ENCODE measurements at places on chromosomes 6 and 20.

- no peak for DNase-seq
Measured at GRCh38 chr6:158737710-158738615, 81.2 kb downstream of the EZR start.

- peak; percentile 20 for DNase-seq
Measured at GRCh38 chr6:163083141-163083540, 331.4 kb upstream of the QKI start.

DNA sequence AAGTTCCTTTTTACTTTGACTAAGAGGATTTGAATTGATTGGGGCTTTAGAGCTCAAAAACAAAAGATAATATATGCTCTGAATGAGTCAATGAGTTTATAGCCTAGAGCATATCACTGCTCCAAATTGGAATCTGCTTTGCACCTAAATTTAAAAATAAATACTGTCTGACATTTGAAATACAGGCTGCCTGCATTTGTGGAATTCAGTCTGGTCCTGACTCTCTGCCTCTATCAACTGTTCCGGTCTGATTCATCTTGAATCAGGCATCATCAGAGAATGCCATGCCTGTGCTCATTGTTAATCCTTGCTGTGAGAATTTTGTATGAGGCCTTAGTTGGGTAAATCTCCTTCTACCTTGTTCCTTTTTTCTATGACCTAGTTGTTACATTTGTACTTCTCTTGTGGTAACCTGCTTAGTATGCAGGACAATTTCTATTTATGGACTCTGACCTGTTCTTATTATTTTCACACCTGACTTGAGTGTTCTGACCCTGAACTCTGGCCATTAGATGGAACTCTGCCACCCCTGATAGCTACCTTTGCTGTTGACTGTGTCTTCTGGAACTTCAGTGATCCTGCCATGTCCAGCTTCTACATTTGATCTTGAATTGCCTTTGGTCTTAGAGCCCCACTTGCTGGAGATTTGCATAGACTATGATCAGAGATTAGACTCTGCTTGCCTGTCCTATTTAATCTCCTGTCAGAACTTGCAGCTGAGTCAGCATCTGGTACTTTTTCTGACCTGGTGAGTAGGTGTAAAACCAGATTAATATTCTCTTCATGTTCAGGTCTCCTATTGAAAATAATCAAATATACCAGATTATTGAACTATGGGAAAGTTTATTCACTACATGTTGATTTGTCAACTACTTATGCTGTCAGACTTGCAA is 442.7 kb upstream of the HS3ST5 start:
- DNase-seq: no peak

DNA sequence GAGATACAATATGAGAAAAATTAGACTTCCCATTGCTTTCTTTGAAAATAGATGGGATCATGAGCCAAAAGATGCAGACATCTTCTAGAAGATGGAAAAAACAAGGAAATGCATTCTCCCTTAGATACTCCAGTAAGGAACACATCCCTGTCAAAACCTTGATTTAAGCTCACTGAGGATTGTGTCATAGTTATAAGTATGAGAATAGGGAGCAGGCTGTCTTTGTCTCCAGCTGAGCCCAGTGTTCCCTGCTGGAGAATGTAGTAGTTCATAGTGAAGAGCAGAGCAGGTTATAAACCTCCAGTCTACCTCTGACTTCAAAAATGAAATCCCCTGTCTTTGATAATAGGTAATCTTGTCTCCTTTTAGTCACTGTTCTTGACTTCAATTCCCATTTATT is 589.9 kb downstream of the PHF3 start:
- no peak for DNase-seq

DNA sequence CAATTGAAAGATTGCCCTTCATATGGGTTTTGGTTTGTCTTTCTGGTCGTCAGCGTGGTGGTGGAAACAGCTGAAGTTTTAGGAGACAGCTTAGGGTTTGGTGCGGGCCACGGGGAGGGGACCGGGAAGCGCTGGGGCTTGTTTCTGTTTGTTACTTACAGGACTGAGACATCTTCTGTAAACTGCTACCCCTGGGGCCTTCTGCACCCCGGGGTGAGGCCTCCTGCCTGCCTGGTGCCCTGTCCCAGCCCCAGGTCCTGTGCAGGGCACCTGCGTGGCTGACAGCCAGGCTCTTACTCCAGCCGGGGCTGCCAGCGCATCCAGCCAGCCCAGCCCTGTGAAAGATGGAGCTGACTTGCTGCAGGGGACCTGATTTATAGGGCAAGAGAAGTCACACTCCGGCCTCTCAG is 22.8 kb downstream of the NPEPL1 start:
- no peak for DNase-seq

DNA sequence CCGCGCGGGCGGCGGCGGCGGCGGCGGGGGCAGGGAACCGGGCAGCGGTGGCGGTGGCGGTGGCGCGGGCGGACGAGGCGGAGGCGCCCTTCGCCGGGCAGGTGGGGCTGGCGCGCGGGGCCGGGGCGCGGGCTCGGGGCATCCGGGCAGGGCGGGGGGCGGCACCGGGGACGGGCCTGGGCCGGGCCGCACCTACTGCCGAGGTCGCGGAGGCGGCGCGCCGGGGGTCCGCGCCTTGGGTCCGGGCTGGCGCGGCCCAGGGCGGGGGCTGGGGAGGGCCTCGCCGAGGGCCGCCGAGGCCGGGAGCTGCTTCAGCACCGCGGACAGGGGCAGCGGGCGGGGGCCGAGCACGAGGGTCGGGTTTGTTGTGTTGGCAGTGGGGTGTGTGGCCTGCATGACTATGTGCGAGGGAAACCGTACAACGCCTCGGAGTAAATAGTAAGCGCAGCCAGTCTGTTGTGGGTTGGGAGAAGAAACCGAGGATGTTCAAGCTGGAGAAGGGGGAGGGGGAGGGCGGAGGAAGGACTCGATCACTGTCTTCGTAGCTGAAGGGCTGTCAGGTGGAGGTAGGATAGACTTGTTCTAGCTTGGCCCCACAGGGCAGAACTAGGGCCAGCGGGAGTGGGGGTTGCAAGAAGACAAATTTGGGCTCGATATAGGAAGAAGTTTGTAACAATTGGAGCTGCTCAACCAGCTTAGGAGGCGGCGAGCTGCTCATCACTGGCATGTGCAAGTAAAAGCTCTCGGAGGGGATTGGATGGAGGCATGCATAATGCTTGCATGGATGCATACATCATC is 593 bp downstream of the MMP24 start:
- DNase-seq: no peak

- DNase-seq: no peak
Measured at GRCh38 chr6:3571250-3571681, 114.4 kb upstream of the SLC22A23 start.

- DNase-seq: no peak
Measured at GRCh38 chr6:162313922-162314660, 413.5 kb downstream of the PRKN start.

DNA sequence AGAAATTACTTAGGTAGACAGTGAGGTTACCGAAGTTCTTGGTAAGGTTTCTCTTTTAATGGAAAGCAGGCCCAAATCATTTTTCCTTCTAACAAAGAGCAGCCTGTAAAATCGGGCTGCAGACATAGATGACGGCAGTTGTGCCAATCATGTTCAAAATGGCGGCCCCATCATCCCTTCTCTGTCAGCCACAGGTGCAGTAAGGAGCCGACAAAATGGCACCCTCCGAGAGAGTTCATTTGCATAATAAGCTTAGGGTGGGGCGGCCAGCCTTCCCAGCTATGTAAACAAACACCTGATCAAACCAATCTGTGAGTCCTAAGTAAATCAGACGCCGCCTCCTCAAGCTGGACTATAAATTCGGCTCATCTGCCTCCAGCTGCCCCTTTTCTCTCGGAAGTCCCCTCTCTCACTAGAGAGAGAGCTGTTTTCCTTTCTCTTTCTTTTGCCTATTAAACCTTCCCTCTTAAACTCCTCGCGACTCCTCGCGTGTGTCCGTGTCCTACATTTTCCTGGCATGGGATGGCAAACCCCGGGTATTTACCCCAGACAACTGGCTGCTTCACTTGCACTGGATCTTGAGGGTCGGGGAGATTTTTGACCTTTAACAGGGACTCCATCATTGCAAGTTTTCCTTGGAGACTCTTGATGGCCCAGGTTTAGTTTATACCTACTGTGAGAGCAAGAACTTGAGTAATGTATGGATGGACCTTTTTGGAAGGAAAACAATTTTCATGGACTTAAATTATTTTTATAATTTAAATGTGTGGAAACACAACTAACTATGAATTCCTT is 8.9 kb upstream of the DDR1 start:
- DNase-seq: no peak

DNA sequence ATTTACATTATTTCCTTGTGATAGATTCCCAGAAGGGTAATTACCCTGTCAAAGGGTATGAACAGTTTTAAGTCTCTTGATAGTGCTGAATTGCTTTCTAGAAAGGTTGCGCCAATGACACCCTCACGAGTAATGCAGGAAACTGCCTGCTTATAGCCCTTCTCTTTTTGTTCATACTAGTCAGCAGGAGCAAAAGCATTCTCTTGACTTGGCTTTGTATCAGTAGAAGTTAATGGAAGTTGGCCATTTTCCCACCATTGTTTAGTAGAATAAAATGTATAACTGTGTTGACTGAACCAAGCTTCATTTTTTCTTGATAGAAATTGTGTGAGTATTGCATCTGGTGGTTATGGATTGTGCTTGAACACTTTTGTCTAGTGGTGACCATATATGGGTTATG is 100.1 kb downstream of the FARS2 start:
- no peak for DNase-seq

DNA sequence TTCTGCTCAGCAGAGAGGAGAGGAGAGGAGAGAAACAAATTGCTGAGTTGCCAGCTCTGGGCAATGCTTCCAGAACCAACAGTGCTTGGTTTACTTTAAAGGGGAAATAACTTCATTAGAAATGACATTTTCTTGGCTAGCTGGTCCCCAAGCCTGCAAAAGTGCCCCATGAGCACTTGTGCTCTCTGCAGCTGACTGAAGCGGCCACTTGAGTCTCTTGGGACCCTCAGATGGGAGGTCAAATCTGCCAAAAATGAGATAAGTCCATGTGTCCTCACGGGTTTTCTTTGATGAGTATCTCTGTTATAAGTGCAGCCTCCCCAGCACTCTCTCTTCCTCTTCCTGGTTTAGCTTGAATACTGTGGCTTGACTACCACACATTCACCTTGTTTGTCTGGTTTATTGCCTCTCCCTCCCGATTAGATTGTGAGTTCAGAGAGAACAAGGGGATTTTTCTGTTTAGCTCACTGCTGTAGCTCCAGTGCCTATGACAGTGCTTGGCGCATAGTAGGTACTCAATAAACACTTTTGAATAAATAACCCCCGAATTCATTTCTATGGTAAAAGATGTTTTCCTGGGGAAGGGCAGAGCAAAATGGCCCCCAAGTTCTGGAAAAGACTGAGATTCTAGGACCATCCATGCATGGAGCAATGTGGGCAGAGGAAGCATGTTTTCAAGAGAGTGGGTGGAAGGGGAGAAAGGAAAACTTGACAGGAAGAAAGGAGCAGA is 7.0 kb upstream of the RIN2 start:
- no peak for DNase-seq

DNA sequence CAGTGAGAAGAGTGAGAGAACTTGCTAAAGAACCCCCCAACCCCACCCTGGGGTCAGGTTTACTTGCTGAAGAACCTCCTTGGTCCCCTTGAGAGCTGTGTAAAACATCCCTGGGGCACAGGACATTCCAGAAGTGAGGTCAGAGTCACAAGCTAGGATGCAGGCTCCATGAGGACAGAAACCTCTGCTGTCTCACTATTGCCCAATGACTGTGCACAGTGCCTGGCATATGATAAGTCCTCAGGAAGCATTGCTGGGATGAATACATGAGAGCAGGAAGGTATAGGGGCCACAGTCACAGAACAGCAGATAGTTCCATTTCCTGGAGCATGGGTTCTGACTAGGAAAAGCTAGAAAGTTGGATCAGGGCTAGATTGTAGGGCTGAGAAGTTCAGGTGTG is 18.4 kb downstream of the NT5E start:
- DNase-seq: no peak

- no peak for DNase-seq
Measured at GRCh38 chr20:18909254-18909653, 95.7 kb downstream of the SCP2D1 start.

DNA sequence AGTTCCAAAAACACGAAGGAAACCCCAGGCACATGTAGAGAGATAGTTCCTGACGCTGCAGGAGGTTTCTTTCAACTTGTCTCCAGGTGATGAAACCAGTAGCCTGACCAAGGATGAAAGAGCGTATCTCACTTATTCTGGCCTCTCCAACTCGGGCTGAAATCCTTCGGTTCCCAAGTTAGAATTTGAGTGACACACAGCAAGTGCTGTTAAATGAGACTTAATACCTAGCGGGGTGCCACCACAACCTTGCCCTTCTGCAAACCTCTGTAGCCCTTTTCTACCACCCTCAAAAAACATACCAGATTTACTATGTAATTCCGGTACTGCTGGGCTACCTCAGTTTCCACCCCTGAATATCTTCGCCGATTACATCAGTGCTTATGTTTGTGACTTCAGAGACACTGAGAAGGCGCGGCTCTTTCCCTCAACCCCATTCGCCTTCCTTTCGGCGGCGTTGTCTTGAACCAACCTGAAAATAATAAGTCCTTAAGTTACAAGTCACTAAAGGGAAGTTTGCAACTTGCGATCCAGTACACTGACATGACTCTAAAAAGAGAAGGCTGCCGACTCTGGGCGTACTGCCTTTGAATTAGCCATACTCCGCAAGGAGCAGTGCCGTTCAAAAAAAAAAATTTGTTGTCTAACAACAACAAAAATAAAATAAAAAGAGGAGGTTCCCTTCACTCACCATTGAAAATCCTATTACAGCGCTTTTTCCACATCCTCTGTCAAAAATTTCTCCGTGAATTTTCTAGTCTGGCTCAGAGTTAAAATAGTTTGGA is 194.9 kb upstream of the ZNF184 start:
- DNase-seq: no peak

DNA sequence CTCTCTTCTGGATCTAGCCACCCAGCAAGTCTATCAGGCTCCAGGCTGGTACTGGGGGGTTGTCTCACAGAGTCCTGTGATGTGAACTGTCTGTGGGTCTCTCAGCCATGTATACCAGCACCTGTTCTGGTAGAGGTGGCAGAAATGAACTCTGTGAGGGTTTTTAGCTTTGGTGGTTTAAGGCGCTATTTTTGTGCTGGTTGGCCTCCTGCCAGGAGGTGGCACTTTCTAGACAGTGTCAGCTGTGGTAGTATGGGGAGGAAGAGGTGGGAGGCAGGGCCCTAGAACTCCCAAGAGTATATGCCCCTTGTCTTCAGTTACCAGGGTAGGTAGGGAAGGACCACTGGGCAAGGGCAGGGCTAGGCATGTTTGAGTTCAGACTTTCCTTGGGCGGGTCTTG is 75.8 kb downstream of the SNAP91 start:
- DNase-seq: no peak

DNA sequence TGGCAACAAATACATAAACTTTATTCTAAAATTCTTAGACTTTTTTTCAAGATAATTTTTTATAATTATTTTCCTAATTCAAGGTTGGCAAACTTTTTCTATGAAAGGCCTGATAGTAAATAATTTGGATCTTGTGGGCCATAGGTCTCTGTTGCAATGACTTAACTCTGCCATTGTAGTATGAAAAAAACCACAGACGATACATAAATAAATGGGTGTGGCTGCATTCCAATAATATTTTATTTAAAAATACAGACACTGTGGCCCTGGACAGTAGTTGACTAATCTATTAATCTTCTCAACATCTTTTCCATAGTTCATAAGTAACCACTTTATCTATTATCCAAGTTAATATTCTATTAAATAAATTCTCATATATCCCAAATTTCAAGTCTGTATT is 281.1 kb downstream of the SYNE1 start:
- DNase-seq: no peak
